ENCODE measurements at places on chromosomes 5 and 9.

- no peak overlapping the region for H3K4me3 ChIP-seq
- no peak overlapping the region for H3K27ac ChIP-seq
- H3K4me1 ChIP-seq = peaks cover 18% of the 10 kb centered on the region
- no peaks in the 10 kb centered on the region for H3K36me3 ChIP-seq
These were observed 2.3 kb downstream of the F2RL1 start for GRCh38 chr5:76821136-76821535.

DNA sequence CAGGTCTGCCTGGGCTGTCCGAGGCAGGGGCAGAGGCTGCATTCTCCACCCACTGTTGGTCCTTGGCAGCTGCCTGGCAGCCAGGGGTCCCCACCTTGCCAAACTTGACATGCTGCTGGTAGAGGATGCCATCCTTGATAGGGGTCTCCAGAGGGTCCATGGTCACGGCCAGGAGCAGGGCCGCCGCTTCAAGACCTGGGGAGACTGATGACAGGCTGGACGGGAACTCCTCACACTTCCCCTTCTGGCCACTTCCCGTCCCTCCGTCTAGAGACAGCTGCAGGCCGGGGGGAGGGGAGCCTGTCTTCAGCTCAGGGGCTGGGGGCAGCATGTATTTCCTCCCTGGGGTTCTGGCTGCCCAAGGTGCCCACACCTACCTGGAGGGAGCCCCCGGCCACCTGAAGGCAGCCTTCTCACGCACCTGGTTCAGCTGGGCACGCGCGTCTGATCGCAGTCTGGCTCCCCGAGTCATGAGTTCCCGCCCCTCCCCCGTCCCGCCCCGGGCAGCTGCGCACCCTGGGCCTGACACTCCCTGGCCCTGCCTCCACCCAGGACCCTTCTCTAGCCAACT, at the start of gene DOK3:
Gene DOK3 (minus strand): TSS at position 446 of the 571 bp plus-strand sequence. CDS start 286 bp downstream, at position 160.
- H3K4me1 ChIP-seq = peaks cover 5% of the 10 kb centered on the region
- DNase-seq = no peak
- H3K27me3 ChIP-seq = no peaks in the 10 kb centered on the region
- peaks cover 38% of the 10 kb centered on the region for H3K36me3 ChIP-seq

- H3K36me3 ChIP-seq = no peaks in the 10 kb centered on the region
- DNase-seq = no peak
- H3K27me3 ChIP-seq = no peaks in the 10 kb centered on the region
- no peaks in the 10 kb centered on the region for H3K4me1 ChIP-seq
- no peak overlapping the region for H3K4me3 ChIP-seq
These were observed 555.3 kb upstream of the ZNF462 start for GRCh38 chr9:106307670-106308069.

DNA sequence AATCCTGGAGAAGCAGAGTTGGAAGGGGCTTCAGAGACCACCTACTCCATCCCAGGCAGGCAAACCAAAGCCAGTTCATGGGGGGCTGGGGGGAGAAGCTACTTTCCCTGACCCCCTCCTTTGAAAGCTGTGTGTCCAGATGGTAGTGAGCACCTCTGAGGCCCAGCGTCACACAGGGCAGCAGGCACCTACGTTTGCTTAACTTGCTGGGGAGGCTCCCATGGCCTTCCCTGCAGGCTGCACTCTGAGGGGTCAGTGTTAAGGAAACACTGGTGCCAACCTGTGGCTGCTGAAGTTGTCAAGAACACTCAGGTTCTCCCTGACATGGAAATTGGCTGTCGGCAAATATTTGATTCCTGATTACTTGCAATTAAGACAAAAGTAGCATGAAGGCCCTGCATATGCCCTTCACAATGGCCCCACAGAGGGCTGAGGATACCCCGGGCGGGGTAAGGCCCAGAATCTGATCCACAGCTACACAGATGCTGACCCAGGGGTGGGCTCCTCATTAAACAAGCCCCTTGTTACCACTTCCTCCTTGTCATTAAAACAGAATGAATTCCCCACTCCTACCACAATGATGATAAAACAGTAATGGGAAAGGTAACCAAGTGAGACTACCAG, 208.5 kb downstream of the FSTL4 start:
- H3K27me3 ChIP-seq = no peaks in the 10 kb centered on the region
- no peaks in the 10 kb centered on the region for H3K4me1 ChIP-seq
- no peak overlapping the region for H3K4me3 ChIP-seq
- no peaks in the 10 kb centered on the region for H3K36me3 ChIP-seq

DNA sequence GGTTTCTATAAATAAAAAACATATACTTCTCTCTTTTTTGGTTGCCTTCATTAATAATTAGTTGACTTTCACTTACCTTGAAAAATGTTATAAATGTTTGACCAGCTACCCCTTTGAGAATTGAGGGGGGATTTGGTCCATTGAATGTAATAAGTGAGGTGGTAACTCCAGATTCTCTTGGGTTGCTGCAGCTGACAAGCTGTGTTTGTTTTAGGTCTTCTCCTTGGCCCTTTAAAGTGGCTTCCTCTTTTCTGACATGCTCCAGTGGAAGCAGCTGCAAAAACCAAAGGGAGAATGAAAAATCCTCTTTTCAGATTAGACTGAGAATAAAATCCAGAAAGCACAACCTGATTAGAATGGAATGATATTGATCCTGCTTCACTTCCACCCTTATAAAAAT, 410.5 kb downstream of the TMEM38B start:
- DNase-seq = no peak
- H3K27ac ChIP-seq = no peak overlapping the region
- no peaks in the 10 kb centered on the region for H3K36me3 ChIP-seq
- H3K4me3 ChIP-seq = no peak overlapping the region
- H3K27me3 ChIP-seq = no peaks in the 10 kb centered on the region
- H3K4me1 ChIP-seq = no peaks in the 10 kb centered on the region

DNA sequence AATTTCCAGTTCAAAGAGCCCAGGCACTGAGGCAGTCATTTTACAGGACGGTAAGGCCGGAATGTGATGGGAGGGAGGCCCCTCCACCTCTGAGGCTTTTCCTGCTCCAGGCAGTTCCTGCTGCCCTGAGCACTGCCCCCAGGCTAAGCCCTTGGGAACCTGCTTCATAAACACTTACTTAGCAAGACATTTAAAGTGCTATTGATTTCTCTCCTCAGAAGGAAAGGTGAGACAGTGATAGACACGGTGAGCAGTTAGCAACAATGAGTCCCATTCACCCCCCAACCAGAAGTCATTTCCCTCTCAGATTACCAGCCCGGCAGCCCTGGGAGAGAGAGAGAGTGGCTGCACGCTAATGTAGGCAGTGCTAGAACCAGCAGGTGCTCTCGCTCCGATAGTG, 462.5 kb downstream of the SPOCK1 start:
- H3K4me3 ChIP-seq = no peak overlapping the region
- H3K27ac ChIP-seq = no peak overlapping the region
- H3K27me3 ChIP-seq = no peaks in the 10 kb centered on the region
- no peaks in the 10 kb centered on the region for H3K4me1 ChIP-seq
- no peak for DNase-seq

GRCh38 chr5:68134669-68135313, 80.8 kb upstream of the PIK3R1 start:
- H3K36me3 ChIP-seq = no peaks in the 10 kb centered on the region
- H3K4me3 ChIP-seq = no peak overlapping the region
- H3K4me1 ChIP-seq = peaks cover 15% of the 10 kb centered on the region

DNA sequence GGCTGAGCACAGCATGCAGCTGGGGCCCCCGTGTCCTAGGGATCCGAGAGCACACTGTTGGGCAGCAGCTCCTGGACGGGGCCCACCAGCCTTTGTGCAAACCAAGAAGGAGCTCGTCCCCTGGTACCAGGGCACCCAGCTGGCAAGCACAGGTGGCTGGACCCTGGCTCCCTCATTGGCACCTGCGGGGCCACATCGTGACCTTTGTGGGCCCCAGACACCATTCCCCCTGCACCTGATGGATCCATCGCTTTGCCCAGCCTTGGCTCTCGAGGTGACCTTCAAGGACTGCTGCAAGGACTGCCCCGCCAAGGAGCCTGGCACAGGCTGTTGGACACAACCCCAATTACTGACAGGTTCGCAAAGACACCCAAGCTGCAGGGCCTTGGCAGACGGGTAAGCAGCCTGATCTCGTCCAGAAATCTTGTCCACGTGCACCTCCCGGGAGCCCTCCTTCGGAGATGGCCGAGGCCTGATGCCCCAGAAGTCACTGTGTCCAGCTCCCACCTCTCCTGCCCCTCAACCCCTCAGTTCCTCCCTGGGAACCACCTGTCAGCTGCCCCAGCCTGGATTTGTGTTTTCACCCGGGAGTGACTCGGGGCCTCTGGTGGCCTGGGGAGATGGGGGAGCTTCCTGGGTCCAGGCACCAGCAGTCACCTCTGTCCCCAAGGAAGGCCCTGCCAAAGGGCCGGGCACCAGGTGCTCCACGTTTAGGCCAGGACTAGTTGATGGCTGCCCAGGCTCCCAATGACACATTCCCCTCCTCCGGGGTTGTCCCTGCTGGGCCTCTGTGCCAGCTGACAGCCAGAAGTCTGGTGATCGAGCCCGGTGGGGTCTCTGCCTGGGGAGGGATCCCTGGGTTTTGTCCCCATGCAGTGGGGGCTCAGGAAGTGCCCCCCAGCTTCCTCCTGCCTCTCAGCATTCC, 137.1 kb upstream of the PPP1R26 start:
- peaks cover 7% of the 10 kb centered on the region for H3K4me1 ChIP-seq
- H3K36me3 ChIP-seq = no peaks in the 10 kb centered on the region
- H3K27ac ChIP-seq = no peak overlapping the region
- H3K27me3 ChIP-seq = no peaks in the 10 kb centered on the region
- DNase-seq = no peak

DNA sequence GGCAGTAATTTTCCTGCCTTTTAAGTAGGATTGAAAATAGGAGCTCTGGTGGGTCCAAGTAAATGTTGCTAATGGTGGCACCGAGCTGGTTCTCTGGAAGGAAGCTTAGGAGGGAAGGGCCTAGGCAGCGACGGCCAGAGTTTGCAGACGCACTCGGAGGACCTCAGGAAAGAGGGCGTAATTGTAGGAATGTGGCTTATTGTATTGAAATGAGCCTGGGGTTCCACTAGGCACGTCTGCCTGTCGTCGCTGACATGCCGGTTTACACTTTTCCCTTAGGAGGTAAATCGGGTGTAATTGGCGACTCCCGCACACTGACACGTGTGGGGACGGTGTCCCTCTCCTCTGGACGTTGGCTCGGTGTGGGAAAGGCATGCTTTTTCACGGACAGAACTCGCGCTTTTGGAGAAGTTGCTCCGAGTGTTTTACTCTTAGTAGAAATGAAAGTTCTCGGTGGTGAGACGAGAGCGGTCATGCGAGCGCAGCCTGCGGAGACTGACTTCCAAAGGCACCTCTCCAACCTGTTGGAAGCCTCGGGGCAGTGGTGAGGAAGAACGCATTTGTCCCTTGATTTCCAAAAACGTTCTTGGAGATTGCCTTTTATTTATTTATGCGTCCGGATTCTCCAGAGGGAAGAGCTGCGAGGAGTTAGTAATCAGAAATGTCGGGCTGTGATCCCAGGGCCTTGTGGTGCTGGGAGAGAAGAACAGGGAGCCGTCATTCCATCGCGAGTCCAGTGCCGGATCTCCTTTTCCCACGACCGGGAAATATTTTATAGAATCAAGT, 1.3 kb downstream of the NR4A3 start:
- H3K4me3 ChIP-seq = peak overlapping the region; percentile 92
- peak overlapping the region; percentile 99 for H3K27ac ChIP-seq
- no peak for DNase-seq
- H3K4me1 ChIP-seq = peaks cover 41% of the 10 kb centered on the region

- no peaks in the 10 kb centered on the region for H3K4me1 ChIP-seq
- H3K27ac ChIP-seq = no peak overlapping the region
- no peaks in the 10 kb centered on the region for H3K27me3 ChIP-seq
- H3K4me3 ChIP-seq = no peak overlapping the region
- peaks cover 11% of the 10 kb centered on the region for H3K36me3 ChIP-seq
These were observed 3.0 kb upstream of the C9orf153 start for GRCh38 chr9:86262492-86262891.

- H3K4me3 ChIP-seq = peak overlapping the region; percentile 87
- no peak for DNase-seq
- H3K36me3 ChIP-seq = no peaks in the 10 kb centered on the region
- H3K27me3 ChIP-seq = no peaks in the 10 kb centered on the region
- H3K27ac ChIP-seq = peak overlapping the region; percentile 97
These were observed 1.0 kb upstream of the UBAP1 start for GRCh38 chr9:34177593-34178435.

- H3K27ac ChIP-seq = no peak overlapping the region
- no peaks in the 10 kb centered on the region for H3K36me3 ChIP-seq
- H3K4me3 ChIP-seq = no peak overlapping the region
These were observed 440.8 kb upstream of the PIK3R1 start for GRCh38 chr5:67774786-67775185.

- H3K36me3 ChIP-seq = no peaks in the 10 kb centered on the region
- no peak for DNase-seq
- no peaks in the 10 kb centered on the region for H3K4me1 ChIP-seq
- no peak overlapping the region for H3K27ac ChIP-seq
- H3K4me3 ChIP-seq = no peak overlapping the region
- no peaks in the 10 kb centered on the region for H3K27me3 ChIP-seq
These were observed 114.1 kb downstream of the CSNK1G3 start for GRCh38 chr5:123626051-123626450.

DNA sequence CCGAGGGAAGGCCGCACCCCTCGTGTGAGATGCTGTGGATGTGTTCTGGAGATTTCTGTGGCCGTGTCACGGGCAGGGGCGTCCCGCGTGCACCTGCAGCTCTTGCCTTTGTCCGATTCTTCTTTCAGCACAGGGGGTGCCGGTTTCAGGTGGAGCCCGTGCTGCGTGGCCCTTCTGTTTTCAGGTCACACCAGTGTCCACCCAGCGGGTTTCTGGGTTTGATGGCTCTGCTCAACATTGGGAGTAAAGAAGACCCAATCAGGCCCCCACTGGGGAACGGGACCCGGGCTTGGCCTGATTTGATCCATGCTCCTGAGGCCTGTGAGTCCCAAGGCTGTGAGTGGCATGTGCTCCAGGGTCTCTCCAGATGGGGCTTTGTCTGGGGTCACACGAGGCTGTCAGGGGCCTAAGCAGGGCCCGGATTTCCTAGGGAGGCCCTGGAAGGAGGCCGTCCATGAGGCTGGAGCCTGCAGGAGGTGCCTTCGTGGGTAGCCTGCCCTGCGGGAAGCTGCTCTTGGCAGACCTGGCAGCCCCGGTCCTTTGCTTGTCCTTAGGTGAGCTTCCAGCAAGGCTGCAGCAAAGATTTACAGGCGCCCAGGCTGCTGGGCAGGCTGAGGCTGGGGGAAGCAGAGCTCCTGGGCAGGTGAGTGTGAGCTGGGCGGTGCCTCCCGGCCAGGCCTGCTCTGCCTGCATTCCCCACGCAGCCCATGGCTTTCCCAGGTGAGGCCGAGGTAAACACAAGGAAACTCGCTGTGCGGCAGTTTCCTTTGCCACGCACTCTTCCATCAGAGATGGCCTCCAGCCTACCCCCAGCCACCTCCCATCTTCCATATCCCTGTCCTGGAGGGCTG, 12.8 kb downstream of the MRPL36 start:
- DNase-seq = no peak
- H3K36me3 ChIP-seq = no peaks in the 10 kb centered on the region
- peaks cover 6% of the 10 kb centered on the region for H3K4me1 ChIP-seq

DNA sequence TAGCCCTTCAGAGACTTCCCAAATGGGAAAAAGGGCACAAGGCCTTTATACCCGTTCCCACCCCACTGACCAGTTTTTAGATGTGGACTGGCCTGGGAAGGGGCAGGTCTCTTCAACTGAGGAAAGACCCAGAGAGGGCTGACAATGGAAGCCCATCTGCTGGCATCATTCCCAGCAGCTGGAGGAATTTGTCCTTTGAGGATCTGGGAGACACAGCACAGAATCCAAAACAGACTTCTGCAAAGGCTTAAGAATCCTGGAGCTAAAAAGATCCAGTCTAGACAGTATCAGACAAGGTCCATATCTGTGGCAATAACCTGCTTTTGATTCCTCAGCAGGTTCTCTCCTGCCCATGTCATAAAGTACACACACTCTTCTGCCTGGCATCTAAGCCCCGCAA, 329.2 kb downstream of the TMEM167A start:
- no peaks in the 10 kb centered on the region for H3K4me1 ChIP-seq
- H3K27me3 ChIP-seq = no peaks in the 10 kb centered on the region
- no peak overlapping the region for H3K4me3 ChIP-seq
- no peak overlapping the region for H3K27ac ChIP-seq
